ENCODE measurements at places on chromosomes 1 and 21. TPM values are rescaled to one million over a fixed set of nuclear protein-coding genes. Genes with fewer than 3 reads are reported as not detected.

The TPRG1L gene
- total RNA-seq: 23.6 TPM

The LCE2D gene
- not detected for total RNA-seq

The FLVCR1 gene
- 42.8 TPM for total RNA-seq

- no peak for DNase-seq
Observed at GRCh38 chr1:50880373-50880772, 79.7 kb downstream of the FAF1 start.

- no peak for DNase-seq
Observed at GRCh38 chr1:184932319-184932718, 42.0 kb downstream of the NIBAN1 start.

The ODR4 gene
- 64.4 TPM for total RNA-seq

The KCNE2 gene
- total RNA-seq: under 0.01 TPM

The PRAMEF12 gene
- total RNA-seq: not detected

The CELA3B gene
- not detected for total RNA-seq

The FMN2 gene
- 60.7 TPM for total RNA-seq

DNA sequence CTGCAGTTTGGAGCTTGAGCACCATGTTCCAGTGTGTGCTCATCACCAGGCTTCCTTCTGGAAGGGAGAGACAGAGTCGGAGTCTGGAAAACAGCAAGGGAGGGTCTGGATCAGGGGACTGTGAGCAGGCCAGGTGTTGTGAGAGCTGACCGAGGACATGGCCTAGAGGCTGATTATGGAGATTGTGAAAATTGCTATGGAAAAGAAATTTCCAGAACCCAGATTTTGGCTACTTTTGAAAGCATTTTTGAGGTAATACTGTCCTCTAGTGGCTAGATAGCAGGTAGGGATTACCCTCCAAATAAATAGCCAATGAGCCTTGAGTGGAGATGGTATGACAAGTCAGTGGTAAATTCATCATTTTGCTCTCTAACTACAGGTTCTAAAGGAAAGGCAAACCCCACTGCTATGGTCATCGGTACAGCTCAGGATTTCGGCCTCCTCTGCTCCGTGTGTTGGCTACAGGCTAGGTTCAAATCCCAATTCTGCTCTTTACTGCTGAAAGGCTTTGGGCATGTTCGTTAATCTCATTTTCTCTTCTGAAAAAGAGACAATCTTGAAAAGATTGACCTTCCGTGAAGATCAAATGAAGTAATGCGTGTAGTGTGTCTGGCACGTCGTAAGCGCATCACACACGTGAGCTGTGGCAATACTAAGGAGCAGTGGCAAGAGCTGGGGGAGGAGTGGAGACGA lies 1.0 kb upstream of the HAO2 start:
- no peak for DNase-seq

The NEGR1 gene
- total RNA-seq: 78.7 TPM

The C8B gene
- not detected for total RNA-seq

DNA sequence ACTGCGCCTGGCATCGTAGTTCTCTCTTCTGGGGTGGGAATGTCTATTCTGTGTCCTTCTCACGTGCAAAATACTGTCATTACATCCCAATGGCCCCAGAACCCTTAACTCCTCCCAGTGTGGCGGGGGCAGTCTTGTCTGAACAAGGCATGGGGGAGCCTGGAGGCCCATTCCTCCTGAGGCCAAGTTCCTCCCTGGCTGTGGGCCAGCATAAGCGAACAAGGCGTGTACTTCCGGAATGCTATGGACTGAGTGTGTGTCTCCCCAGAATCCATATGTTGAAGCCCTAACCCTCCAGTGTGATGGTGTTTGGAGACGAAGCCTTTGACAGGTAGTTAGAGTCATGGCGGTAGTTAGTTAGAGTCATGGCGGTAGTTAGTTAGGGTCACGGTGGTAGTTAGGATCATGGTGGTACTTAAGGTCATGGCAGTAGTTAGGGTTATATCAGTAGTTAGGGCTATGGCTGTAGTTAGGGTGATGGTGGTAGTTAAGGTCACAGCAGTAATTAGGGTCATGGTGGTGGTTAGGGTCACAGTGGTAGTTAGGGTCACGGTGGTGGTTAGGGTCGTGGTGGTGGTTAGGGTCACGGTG lies 71.0 kb downstream of the PRKCZ start:
- no peak for DNase-seq

The GJA9 gene
- total RNA-seq: not detected

The SLC44A5 gene
- 162 TPM for total RNA-seq

The MROH7 gene
- total RNA-seq: 0.82 TPM

Data from frontal cortex (tissue), 4 donors.